ENCODE measurements at places on chromosomes 5 and 9. TPM values are rescaled to one million over a fixed set of nuclear protein-coding genes. Genes with fewer than 3 reads are reported as not detected.

GRCh38 chr5:32565145-32565544 is 20.2 kb upstream of the SUB1 start:
- no peak for DNase-seq

GRCh38 chr5:122374110-122374509 is 62.1 kb downstream of the SNCAIP start:
- DNase-seq = no peak

DNA sequence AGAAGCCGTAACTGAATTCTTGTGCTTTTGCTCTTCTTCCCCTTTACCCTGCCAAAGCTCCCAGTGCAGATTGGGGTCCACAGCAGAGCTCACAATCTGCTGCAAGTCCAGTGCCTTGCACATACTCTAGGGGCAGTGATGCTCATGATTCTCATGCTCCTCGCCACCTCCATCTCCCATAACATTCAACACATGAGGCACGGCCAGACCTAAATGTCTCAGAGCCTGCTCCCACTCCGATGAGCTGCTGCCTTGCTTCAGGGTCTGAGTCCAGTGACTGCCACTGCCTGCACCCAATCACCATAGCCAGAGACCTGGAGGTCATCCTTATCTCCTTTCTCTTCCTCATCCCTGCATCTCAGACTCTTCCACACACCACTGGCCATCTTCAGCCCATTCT is 10.5 kb downstream of the CSF1R start:
- DNase-seq = no peak

GRCh38 chr5:73903169-73903568 is 277.2 kb downstream of the ARHGEF28 start:
- DNase-seq = no peak

DNA sequence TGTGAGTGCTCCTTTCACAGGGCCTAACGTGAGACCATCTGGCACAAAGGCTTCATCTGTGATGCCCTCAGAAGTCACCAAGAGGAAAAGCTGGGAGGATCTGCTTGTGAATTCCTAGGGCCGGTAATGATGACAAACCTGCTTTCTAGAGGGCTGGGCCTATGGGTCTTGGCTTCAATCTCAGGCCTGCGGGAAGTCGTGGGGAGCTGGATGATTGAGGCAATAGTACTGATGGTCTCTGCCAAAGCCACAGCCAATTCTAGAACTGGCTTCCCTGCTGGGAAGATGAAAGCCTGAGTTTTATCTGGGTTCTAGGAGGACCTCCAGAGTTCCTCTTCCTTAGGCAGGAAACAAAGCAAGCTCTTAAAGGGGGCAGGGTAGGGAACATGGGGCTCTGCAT is 102.7 kb downstream of the TMEM215 start:
- DNase-seq = no peak

DNA sequence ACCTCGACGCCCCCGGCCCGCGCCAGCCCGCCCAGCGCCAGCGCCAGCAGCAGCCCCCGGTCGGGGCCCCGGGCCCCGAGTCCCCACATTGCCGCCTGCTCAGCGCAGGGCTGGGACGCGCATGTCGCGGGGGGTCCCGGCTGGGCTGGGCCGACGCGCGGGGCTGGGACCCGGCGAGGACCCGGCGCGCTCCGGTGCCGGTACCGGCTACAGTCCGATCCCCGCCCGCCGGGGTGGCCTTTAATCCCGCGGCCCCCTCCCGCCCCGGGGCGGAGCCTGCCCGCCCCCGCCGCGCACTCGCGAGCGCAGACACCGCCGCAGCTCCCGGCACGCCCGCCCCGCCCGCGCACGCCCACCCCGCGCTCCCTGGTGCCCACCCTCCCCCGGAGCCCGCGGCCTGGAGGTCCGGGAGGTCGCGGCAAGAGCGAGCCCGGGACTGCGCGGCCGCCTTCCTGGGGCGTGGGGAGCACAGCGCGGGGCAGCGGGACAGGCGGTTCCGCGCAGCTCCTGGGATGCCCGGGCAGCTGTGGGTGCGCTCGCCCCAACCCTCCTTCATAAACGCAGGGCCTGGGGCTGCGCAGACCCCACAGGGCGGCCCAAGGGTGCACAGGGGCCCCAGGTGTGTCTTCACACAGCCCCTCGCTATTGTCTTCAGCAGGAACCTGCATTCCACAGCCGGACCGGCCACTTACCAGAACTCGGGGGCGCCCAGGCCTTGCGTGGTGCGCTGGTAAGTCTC is at the start of gene SLC9A3:
SLC9A3 (minus strand) TSS at position 216 of the 739 bp plus-strand sequence.
- no peak for DNase-seq

DNA sequence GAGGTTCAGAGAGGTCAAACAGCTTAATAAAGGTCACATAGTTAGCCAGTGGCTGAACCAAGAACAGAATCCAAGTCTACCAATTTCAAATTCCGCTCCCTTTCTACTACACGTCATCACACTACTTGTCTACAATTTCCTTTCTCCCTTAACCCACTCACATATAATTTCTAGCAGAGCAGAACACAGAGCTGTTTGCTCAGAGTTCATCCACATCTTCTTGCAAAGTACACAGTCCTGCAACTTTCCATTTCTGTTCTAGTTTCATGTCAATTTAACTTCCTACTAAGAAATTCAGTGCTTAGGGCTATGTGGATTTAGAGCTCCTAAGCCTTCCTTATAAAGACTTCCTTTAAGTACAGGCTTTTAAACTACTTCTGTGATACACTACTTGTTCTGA is 61.3 kb downstream of the MEGF9 start:
- no peak for DNase-seq

DNA sequence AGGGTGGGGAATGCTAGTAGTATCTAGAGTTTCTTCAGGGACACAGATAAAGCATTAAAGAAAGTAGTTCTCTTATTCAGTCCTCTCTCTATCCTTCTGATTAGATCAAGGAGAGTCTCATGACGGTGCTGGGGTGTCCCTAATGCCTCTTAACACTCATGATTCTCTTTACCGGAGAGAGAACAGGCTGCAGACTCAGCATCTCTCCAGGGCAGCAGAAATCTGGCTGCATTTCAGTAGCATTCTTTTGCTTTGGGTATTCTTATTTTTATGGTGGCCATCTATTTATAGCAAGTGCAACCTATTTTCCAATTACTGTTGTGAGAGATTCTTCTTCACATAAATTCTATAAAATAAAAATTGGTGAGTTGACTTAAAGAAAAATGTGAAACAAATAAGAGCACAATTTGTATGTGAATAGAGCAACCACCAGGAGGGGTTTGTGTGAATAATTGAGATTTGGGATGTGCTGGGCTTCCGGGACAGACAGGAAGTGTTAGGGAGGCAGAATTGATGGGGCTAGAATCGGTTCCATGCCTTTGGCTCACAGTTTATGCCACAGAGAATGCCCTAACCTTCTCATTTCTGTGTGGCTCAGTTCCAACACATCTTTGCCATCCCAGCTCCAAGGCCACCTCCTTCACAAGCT is 23.8 kb upstream of the BOD1 start:
- DNase-seq = no peak

- DNase-seq = no peak
Measured at GRCh38 chr5:67255881-67256280, 59.3 kb upstream of the CD180 start.

- no peak for DNase-seq
Measured at GRCh38 chr5:77168879-77169244, 41.6 kb upstream of the PDE8B start.

- DNase-seq = no peak
Measured at GRCh38 chr9:79535534-79535933, 36.2 kb upstream of the TLE4 start.

DNA sequence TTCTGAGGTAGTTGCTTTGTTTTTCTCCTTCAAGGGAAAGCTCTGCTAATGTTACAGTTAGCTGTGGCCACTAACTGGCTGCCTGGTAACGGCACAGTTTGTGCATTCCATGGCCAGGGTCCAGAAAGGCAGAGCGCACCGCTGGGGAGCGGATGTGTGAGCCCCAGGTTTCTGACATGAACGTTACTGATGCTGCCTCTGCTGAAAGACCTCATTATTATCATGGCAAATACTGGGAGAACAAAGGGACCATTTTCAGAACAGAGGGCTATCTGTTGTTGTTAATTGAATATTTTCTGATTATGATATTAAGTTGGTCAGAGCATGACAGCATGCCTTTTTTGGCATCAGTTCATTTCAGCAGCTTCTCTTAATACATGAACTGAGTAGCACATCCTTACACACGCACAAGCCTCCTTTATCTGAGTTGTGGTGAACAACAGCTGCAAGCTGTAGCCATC is 134.1 kb downstream of the NUDT12 start:
- peak; percentile 44 for DNase-seq

GRCh38 chr9:126499911-126500599 is 113.7 kb upstream of the LMX1B start:
- no peak for DNase-seq

DNA sequence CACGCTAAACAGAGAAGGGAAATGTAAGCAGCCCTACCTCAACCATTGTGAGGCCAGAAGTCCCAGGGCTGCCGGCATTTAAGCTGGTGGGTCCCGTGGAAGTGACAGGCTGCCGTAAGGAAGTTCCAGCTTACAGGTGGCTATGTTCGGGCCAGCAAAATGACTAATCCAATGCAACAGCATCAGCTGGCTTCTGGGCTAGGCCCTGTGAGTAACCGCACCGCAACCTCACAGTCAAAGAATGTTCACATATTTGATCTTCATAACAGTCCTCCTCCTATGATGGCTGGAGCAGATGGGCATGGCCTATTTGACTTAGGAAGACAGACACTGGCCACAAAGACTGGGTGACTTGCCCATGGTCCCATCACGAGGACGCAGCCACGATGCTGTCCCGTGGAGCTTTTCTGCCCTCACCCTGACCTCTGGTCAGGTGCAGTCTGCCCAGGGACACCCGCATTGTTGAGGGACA is 88.2 kb downstream of the LIFR start:
- DNase-seq = peak; percentile 77

- DNase-seq = no peak
Measured at GRCh38 chr5:68449380-68449779, 233.8 kb downstream of the PIK3R1 start.

DNA sequence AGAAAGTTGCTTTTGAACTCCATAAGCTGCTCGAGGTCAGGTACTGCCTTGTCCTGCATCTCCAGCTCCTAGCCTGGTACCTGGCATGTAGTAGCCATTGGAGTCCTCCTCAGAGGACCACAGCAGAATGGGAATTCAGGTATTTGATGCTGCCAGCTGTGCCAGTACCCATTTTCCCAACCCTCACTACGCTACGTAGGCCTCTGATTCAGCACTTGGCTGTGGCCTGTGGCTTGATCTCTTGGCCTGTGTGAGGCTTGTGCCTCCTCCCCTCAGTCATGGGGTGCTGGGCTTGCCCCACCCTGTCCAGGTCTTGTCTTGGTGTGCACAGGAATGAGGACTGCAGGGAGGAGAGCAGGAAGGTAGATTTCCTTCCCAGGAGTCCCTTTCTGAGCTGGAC is 11.8 kb downstream of the OTULIN start:
- peak; percentile 96 for DNase-seq

DNA sequence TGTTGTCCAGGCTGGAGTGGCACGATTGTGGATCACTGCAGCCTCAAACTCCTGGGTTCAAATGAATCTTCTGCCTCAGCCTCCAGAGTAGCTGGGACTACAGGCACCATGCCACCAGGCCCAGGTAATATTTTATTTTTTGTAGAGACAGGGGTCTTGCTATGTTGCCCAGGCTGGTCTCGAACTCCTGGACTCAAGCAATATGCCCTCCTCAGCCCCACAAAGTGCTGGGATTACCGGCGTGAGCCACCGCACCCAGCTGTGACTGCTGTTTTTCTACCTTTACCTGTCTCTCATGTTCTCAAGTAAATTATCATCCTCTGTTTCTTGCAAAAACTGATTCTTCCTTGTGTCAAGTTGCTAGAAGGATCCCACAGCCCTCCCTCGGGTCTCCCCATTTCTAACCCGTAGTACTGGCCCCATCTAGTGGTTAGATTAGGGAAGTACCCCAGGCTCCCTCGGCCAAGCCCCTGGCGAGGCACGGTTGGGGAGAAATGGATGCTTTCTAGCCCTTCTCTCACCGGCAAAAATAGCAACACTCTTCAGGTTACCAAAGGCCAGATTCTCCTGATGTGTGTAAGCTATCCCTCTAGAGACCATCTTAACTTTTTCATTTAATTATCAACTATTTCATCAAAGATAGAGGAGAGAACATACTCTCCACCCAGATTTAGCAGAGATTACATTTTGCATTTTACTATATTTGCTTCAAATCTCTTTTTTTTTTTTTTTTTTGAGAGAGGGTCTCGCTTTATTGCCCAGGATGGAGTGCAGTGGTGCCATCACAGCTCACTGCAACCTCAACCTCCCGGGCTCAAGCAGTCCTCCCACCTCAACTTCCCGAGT is 19.2 kb upstream of the TOR1B start:
- peak; percentile 54 for DNase-seq

DNA sequence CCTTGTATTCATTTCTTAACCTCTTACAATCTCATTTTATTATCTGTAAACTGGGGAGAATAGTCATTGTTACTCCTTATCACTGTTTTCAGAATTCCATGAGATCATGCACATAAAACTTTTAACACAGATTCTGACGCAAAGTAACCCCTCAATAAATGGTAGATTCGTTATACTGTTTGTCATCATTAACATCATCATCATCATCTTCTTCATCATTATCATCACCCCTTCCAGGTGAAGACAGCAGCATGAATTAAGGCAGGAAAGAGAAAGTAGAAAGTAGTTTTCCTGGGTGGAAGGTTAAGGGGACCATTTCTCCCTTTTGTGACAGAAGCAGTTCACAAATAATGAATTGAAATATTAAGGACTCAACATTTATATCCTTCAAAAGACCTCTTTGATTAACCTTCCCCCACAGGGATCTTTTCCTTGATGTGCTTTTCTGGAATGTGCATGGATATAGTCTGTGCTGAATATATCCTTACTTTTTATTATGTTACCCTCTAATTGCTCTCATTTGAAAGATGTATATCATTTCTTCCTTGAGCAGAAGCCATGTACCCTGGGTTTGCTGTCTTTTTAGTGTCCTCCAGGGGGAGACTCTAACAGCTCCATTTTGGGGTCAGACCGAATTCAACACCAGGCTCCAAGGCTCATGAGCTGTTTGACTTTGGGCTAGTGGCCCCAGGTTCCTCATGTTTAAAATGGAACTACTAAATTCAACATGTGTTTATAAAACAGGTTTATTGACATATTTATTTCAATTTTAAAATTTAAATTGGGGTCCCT is 1029.9 kb upstream of the WWC1 start:
- DNase-seq = peak; percentile 2

DNA sequence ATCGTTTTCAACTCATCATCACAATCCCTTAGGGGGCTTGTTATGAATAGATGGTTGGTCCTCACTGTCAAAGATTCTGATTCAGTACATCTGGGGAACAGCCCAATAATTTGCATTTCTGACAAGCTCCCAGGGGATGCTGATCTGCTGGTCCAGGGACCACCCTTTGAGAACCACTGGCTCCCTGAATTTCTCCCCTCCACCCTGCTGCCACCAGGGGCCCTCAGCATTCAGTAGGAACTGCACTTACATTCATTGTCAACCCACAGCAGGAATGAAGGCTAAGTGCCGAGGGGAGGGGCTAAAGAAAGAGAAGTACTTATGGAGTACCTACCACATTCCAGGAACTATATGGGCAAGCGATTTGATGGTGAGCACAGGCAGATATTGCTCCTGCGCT is 85.9 kb downstream of the BOD1 start:
- DNase-seq = peak; percentile 4

The KCNN2 gene
- polyA plus RNA-seq = not detected

The NDUFS6 gene
- polyA plus RNA-seq = 127 TPM

The SPATA31C1 gene
- not detected for polyA plus RNA-seq

The NR5A1 gene
- polyA plus RNA-seq = not detected

The NUTM2G gene
- polyA plus RNA-seq = not detected
